ENCODE measurements at places on chromosomes 4 and X.

GRCh38 chr4:8033067-8033755 lies 93.5 kb upstream of the AFAP1 start:
- DNase-seq, result no peak

- DNase-seq, result no peak
These were observed 270.5 kb upstream of the ARSJ start for GRCh38 chr4:114249976-114250375.

- no peak for DNase-seq
These were observed 56.0 kb downstream of the ZNF827 start for GRCh38 chr4:145882604-145883003.

DNA sequence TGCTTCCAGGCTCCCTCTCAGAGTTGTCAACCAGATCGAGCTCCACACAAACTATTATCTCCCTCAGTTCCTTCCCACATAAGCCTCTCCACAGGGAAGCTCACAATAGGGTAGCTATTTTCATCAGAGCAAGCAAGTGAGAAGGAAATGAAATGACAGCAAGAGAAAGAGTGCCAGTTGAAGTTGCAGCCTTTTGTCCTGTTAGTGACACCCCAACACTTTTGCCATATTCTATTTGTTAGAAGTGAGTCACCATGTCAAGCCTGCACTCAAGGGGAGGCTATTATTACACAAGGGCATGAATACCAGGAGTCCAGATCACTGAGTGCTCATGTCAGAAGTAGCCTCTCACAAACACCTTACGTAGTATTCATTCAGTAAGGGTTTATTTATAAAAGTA lies 266.3 kb upstream of the NOCT start:
- no peak for DNase-seq

GRCh38 chr4:55409468-55410171 lies 13.9 kb downstream of the TMEM165 start:
- no peak for DNase-seq

DNA sequence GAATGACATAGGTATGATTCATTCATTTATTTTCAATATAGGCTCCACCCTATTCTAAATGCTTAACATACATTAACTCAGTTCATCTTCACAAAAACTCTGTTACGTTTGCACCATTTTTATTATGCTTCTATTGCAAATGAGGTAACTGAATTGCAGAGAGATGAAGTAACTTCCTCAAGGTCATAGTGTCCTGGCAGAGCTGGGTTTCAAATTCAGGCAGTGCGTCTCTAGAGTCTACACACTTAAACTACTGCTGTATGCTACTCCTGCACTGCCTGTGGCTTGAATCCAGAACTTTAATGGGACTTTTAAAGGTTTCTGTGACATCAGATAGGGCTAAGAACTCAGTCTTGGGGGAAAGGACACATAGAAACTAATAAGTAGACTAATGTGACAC lies 413.4 kb downstream of the UBE2NL start:
- no peak for DNase-seq

GRCh38 chr4:24743927-24744326 lies 51.4 kb upstream of the SOD3 start:
- no peak for DNase-seq

- no peak for DNase-seq
These were observed 241.8 kb downstream of the PRDM5 start for GRCh38 chr4:120680647-120681228.
